CD14-positive monocyte (primary cell): ENCODE measurements at places on chromosomes 4 and X.
A peak's percentile ranks its signal among the peaks of the same experiment; 100 is the strongest.

- no peak for DNase-seq
Measured at GRCh38 chrX:44843318-44843702, 511 bp upstream of the DUSP21 start.

DNA sequence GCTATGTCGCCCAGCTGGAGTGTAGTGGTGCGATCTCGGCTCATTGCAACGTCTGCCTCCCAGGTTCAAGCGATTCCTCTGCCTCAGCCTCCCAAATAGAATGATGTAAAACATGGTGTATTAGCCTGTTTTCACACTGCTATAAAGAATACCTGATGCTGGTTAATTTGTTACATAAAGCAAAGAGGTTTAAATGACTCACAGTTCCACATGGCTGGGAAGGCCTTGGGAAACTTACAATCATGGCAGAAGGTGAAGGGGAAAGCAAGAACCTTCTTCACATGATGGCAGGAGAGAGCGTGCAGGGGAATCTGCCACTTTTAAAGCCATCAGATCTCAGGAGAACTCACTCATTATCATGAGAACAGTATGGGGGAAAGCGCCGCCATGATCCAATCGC, 1191.8 kb downstream of the ARAP2 start:
- DNase-seq = no peak

- no peak for DNase-seq
Measured at GRCh38 chr4:111937368-111937767, 207.9 kb upstream of the FAM241A start.

GRCh38 chr4:121690001-121690400, 6.8 kb downstream of the ANXA5 start:
- DNase-seq = peak; percentile 23

DNA sequence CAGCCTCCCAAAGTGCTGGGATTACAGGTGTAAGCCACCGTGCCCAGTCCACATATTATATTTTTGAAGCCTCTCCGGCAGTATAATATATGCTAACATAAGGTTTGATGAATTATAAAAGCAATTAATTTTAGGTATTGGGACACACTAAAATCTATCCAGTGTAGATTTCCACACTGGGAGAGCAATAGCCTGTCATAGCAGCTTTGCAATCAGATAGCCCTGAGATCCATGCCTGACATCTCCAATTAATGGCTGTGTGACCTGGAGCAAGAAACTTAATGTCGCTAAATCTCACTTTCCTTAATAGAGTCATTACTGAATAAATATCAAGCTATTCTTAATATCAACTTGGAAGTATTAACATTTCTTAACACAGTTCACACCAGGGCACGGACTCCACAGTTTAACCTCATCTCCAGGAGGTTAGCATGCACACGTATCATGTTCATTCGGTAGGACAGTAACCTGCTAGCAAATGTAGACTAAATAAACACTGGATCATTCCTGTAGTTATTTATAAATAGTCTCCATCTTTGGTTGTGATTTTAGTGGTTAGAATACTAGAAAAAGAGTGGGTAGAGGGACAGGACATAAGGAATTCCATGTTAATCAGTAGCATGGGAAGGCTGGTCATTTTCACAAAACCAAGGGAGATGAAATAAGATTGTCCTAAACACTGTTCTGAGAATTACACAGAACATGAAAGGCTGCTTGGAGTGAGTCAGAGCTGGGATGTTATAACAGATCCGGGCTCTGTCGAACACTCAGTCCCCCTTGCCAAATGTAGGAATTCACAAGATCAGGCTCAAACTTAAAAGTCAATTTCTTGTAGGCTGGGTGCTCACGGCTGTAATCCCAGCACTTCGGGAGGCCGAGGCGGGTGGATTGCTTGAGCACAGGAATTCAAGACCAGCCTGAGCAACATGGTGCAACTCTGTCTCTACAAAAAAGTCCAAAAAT, 254.7 kb downstream of the PALLD start:
- DNase-seq = no peak

DNA sequence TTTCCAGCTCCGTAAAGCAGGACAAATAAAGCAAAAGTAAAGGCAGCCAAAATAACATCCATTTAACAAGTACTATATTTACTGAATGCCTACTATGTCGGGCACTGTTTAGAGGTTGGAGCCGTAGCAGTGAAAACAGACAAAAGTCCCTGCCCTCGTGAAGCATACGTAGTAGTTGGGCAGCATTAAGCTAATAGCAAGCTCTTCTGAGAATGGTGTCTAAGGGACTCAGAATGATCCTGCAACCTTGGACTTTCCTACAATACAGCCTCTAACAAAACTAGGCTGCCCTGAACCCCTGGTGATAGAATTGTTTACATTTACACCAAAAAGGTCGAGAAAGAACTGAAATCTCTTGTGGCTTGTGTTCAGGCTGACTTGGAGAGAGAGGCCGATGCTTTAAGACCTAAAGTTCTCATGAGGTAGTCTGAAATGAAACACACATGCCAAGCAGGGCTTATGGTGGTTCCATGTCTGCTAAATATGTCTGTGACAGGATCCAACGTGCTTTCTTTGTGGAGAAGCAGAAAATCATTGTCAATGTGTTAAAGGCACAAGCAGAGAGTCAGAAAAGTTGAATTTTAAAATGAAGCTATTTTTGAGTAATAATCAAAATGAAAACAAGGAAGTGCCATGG, 898 bp upstream of the PDGFC start:
- DNase-seq = no peak

DNA sequence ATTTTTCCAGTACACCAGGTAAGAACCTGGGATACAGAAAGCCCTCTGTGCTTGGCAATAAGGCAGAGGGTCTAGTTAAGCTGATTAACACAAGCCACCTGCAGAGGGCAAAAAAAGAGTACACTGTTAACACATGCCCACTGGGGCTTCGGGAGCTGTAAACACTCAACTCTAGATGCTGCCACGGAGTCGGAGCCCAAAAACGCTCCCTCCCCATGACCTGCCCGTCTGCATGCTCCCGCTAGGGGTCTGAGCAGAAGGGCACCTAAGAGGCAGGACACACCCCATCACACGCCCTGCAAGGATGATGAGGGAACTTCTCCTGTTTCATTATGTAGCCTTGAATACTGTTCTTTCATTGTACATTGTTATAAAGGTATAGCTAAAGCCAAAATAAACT, 715.6 kb upstream of the AADAT start:
- no peak for DNase-seq
